ENCODE measurements at places on chromosomes 11 and 22.
A peak's percentile ranks its signal among the peaks of the same experiment; 100 is the strongest.

DNA sequence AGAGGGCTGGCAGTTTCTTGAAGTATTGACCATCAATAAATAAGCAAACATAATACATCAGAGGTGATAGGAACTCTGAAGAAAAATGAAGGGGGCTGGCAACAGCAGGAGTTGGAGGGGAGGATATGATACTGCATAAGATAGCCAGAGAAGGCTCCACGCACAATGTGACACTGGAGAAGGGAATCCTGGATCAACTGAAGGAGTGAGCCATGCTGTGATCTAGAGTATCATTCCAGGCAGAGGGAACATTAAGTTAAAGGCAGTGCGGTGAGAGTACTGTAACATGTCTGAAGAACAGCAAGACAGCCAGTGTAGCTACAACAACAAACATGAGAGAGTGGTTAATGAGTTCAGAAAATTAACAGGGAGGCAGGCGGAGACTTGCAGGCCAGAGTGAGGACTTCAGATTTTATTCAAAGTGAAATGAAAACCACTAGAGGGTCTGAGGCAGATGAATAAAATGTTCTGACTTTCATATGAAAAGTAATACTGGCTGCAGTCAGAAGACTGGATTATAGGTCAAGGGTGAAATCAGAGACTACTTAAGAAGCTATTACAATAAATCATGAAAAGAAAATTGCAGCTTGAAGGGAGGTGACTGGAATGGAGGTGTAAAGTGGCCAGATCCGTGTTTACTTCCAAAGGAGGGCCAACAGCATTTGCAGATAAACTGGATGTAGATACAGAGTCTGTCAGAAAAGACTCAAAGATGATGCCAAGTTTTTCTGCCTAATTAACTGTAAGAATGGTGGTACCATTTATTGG, 49.4 kb downstream of the RRAS2 start:
- DNase-seq, result no peak

DNA sequence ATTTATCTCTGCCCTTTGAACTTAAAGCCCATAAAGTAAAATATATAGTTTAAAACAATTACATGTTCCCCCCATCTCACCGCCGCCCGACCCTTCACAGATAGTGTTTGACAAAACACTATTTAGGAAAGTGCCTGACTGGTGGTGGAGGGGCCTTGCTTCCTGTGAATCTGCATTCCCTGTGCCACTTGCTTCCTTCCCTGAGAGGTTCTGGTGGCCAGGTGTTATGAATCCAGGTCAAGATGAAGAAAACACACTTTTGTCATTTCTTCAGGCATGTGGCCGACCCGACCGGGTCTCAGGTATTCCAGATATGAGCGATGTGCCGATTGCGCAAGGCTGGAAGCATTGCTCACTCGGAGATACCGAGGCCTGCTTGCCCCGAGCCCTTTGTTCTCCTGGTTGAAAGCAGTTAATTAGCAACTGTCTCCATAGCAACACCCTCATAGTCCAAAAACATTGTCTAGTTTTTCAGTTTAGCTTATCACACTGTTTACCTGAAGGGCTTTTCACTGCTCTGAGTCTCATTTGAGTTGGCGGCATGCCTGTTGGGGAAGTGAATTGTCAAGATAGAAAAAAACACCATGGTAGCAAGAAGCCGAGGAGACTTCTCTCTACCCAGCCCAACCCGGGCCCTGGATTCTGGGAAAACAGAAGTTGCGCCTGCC, 128.3 kb downstream of the TEAD1 start:
- DNase-seq, result no peak

GRCh38 chr22:18024276-18024939, at the start of gene MICAL3:
MICAL3 (minus strand) TSS chr22:18024561; CDS start chr22:17906812, 117,749 bp downstream.
- no peak for DNase-seq

DNA sequence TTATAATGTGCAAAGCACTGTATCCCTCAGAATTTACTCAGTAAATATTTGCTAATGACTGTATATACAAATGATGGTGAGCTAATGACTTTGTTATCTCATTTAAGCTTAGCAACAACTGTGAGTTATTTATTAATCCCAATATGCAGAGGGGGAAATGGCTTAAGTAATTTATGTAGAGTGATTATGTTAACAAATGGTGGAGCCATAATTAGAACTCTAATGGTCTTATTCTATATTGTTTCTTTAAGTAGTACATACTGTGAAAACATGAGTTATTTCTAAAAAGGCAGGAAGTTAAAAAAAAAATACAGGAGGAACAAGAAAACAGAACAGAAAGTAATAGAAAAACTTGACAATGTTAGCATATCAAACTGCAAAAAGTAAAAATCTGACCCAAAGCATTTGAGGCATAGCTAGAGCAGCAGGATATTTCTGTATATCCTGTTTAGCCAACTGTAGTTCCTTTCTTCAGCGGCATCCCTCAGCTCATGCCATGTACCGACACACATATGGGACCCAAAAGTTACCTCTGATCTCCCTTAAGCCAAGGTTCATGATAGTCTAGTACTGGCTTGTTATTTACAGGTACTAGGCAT, 94.2 kb downstream of the FCHSD2 start:
- DNase-seq, result no peak

GRCh38 chr11:126938718-126939117, 61.9 kb downstream of the KIRREL3 start:
- DNase-seq, result no peak

- no peak for DNase-seq
Observed at GRCh38 chr11:114237321-114238280, 58.6 kb upstream of the NNMT start.

DNA sequence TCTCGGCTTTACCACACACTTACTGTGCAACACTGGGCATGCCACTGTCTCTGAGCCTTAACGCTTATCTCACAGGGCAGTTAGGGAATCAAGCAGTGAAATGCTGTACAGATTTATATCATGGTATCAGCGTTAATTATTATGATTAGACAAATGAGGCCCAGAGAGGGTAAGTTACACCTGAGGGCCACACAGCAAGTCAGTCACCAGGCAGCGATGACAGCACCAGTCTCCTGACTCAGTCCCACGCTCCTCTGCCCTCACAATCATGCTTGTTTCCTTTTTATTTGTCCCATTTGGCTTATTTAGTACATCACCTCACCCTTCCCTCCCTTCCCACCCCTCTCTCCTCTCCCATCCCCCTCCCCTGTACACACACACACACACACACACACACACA, 12.2 kb downstream of the CHRDL2 start:
- no peak for DNase-seq

- no peak for DNase-seq
Observed at GRCh38 chr11:92246630-92247029, 22.0 kb downstream of the FAT3 start.

DNA sequence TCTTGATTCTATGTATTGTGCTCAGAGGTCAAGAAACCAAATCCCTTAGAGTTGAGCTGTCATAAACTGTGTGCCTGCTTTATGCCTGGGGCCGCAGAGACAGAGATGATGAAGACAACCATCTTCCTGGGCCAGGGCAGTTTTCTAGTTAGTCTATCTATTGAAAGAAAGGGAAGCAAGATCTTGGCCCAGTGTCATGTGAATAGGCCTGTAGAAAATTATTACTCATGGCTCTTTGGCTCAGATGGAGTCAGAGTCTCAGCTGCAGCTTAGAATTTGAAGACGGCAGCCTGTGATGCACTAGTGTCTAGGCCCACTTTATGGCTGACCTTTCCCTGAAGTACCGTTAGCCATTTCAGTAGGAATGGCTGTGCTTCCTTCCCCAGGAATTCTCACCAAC, 112.0 kb downstream of the DBX1 start:
- no peak for DNase-seq

DNA sequence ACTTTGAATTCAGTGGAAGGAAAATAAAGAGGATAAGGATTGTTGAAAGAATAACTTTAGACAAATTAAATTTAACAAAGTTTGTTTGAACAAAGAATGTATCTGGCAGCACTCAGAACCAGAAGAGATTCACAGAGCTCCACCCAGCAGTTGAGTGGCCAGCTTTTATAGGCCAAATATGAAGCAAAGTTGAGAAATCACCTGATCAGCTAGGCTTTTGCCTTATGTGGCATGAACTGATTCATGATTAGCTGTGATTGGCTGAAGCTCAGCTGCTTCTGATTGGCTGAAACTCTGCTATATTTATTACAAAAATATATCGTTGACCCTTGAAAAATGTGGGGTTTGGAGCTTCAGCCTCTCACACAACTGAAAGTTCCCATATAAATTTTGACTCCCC, 62.6 kb downstream of the PIWIL4 start:
- DNase-seq, result no peak

- no peak for DNase-seq
Observed at GRCh38 chr11:70000228-70000627, 77.9 kb upstream of the ANO1 start.

GRCh38 chr11:125070699-125071254, 7.7 kb downstream of the SLC37A2 start:
- peak; percentile 57 for DNase-seq

- DNase-seq, result no peak
Observed at GRCh38 chr11:10669258-10670033, 24.1 kb downstream of the IRAG1 start.

DNA sequence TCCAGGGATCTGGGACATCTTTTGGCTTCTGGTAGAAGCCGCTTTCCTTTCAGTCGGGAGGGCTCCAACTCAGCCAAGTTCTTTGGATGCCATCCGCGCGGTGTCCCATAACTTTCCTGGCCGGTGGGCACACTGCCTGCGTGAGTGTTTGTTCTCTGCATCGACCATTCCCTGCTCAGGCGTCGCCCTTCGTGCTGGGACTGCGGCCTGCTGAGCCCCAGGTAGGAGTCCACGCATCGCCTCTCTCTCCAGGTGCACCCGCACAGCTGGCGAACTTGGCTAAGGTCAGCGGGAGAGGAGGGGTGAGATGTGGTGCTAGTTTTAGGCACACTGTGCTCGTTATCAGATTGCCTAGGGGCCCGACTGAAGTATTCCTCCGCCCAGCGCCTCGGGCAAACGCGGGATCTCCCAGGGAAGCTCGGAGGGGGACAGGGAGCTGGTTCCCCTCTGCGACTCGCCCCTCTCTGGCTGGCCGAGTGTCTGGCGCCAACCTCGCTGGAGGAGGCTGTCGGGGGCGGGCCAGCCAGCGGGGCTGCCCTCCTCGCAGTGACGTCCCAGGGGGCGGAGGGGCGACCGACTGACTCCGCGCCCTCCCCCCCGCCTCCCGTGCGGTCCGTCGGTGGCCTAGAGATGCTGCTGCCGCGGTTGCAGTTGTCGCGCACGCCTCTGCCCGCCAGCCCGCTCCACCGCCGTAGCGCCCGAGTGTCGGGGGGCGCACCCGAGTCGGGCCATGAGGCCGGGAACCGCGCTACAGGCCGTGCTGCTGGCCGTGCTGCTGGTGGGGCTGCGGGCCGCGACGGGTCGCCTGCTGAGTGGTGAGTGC, at the start of gene LAYN:
Gene LAYN (plus strand): TSS at position 607 of the 823 bp plus-strand sequence. CDS start 124 bp downstream, at position 731.
- DNase-seq, result no peak

DNA sequence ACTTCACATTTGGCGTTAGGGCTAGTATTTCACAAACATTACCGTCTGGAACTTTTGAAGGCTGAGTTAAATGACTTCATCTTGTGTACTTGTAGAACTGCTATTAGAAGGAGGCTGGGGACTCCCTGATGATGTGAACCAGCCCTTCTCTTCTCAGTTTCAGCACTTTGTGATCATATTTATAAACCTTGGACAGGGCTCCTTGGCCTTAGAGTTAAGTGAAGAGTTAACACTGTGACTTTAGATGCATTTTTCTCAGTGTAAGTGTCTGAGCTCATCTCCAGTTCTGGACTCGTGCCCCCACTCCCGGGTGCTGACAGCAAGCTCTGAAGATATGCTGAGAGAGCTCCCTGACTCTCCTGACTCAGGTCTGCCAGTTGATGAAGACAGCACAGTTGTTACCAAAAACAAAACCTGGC, 8.4 kb downstream of the MIAT start:
- no peak for DNase-seq

DNA sequence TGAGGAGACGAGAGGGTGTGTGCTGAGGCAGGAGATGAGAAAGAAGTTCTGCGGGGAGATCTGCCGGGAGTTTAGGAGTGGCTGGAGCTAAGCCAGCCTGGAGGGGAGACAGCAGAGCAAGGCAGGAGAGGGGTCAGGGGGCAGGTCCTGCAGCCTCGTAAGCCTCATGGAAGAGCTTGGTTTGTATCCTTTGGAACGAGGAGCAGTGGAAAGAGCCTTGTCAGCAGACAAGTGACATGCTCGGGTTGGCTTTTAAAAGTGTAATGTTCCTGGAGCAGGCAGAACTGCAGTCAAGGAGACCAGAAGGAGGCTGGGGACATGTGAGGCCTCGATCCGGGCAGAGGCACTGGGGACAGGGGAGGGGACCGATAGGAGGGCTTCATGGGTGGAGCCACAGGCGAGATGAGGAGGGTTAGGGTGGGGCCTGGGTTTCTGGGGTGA, 21.4 kb upstream of the TUB start:
- no peak for DNase-seq

DNA sequence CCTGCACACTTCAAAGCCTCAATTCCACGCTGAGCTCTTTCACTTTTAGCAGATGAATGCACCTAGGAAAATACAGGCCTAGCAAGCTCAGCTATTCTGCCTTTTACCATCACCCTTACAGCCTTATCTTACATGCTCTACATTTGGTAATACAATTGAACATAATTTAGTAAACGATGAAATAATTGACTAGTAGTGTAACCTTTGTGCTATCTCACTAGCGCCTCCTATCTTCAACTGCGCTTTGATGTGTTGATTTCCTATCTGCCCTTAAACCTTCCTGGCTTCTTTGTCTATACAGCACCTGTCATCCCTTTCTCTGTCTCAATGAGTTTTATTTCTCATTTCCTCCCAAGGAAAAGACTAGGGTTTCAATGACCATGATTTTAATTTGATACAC, 149.7 kb downstream of the LRRC4C start:
- no peak for DNase-seq

DNA sequence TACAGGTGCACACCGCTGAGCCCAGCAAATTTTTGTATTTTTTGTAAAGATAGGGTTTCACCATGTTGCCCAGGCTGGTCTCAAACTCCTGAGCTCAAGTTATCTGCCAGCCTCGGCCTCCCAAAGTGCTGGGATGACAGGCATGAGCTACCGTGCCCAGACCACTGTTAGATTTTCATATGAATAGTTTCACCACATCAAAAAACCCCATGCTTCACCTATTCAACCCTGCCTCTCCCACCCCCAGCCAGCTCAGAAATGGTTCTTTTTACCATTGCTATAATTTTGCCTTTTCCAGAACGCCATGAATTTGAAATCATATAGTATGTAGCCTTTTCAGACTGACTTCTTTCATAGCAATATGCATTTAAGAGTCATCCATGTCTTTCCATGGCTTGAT, 37.9 kb downstream of the CDPF1 start:
- no peak for DNase-seq

DNA sequence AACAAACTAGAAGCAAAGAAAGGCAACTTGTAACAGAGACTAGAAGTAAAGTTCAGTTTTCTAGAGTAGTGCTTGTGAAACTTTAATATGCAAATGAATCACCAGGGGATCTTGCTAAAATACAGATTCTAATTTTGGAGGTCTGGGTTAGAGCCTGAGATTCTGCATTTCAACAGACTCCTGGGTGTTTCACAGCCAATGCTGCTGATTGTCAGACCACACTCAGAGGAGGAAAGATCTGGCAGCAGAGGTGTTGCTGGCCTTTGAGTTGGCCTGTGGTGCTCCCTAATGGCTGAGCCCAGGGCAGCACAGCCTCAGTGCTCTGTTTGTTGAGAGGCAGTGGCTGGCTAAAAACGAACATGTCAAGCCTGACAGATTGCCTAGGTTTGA, 5.4 kb downstream of the CRY2 start:
- DNase-seq, result no peak

GRCh38 chr22:25197340-25197739, 2.3 kb upstream of the CRYBB3 start:
- DNase-seq, result no peak

GRCh38 chr22:48677621-48678020, 1150.1 kb downstream of the BRD1 start:
- DNase-seq, result no peak

- DNase-seq, result no peak
Observed at GRCh38 chr11:78732246-78732645, 157.6 kb upstream of the NARS2 start.

GRCh38 chr22:39946503-39947219, 13.5 kb upstream of the TMA7B start:
- DNase-seq, result peak; percentile 93
